ENCODE measurements at places on chromosomes 5 and 9. TPM values are rescaled to one million over a fixed set of nuclear protein-coding genes. Genes with fewer than 3 reads are reported as not detected.

The TAF11L13 gene
- not detected for total RNA-seq

The LAMC3 gene
- 0.74 TPM for total RNA-seq

The HSPB3 gene
- not detected for total RNA-seq

The LRRC70 gene
- 0.17 TPM for total RNA-seq

The OTP gene
- not detected for total RNA-seq

The FOXD4L3 gene
- total RNA-seq, result not detected

The CDH9 gene
- not detected for total RNA-seq

The KIAA0825 gene
- 2.0 TPM for total RNA-seq

The CDC20B gene
- not detected for total RNA-seq
